ENCODE measurements at places on chromosomes 5 and 9.

DNA sequence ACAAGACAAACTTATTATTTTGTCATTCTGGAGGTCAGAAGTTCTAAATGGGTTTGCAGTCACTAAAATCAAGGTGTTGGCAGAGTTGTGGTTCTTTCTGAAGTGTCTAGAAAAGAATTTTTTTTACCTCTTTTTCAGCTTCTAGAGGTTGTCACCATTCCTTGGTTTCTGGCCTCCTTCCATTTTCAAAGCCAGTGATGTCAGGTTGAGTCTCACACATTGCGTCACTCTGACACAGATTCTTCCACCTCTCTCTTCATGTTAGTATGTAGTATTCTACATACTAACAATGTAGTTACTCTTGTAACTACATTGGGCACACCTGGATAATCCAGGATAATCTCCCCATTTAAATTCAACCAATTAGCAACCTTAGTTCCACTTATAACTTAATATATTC, 290.3 kb downstream of the RFX3 start:
- DNase-seq = no peak

- no peak for DNase-seq
Observed at GRCh38 chr5:142287096-142287972, 37.5 kb downstream of the SPRY4 start.

- no peak for DNase-seq
Observed at GRCh38 chr9:20620650-20621470, 1.4 kb downstream of the MLLT3 start.

GRCh38 chr9:33043671-33044070, 18.6 kb downstream of the DNAJA1 start:
- no peak for DNase-seq

- DNase-seq = no peak
Observed at GRCh38 chr9:27600256-27600655, 27.0 kb upstream of the C9orf72 start.
